T-helper 1 cell (primary cell): ENCODE measurements at places on chromosomes 5 and 9.

- no peak for DNase-seq
These were observed 65.5 kb downstream of the HSPA4 start for GRCh38 chr5:133117166-133117911.

DNA sequence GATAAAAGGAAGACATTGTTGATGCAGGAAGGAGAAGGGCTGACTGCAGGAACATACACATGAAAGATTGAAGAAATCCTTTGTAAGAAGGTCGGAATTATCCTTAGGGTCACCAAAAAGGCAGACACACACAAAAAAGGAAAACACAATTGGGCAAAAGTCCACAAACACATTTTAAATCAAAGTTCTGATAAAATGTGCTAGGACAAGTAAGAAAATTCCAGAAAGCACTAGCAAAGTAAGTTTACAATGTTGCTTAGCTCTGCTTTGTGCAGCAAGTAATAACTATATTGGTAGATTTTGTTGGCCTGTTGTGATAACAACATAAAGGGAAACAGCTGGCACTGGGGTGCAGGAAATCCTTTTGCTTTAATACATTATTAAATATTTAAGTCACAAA is 99.8 kb upstream of the VCAN start:
- no peak for DNase-seq

- DNase-seq = no peak
These were observed 270.0 kb downstream of the ADAMTSL1 start for GRCh38 chr9:18743971-18744370.

GRCh38 chr5:59179704-59180103 is 596.8 kb downstream of the RAB3C start:
- no peak for DNase-seq
